Mesenchymal stem cell (in vitro differentiated cells and primary cell): ENCODE measurements at places on chromosomes 4 and X.

DNA sequence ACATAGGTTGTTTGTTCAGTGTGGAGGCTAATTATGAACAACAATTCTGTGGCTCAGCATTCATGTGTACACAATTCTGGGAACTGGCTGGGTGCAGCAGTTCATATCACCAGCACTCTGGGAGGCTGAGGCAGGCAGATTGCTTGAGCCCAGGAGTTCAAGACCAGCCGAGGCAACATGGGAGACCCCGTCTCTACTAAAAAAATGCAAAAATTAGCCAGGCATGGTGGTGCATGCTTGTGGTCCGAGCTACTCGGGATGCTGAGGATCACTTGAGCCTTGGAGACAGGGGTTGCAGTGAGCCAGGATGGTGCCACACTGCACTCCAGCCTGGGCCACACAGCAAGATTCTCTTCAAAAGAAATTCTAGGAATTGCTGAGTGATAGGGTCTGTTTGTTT is 4.5 kb upstream of the PPP2R2C start:
- DNase-seq: no peak

- DNase-seq: no peak
Observed at GRCh38 chr4:70772929-70773555, 51.3 kb downstream of the RUFY3 start.

DNA sequence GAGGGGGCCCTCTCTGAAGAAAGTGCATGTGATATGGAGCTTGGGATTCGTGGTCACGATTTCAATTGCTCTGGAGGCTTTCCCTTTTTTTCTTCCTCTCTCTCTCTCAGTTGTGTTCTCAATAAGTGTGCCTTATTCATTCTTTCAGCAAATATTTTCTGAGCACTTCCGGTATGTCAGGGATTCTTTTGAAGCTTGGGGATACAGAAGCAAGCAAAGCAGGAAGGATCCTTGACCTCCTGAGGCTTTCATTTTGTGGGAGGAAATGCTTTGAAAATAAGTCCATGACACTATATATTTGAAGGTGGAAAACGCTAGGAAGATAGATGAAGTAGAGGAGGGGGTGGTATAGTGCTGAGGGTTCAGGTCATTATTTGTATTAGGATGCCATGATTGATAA is 12.6 kb upstream of the GABRE start:
- DNase-seq: no peak

- no peak for DNase-seq
Observed at GRCh38 chr4:8710946-8711345, 118.4 kb downstream of the CPZ start.

GRCh38 chr4:147108409-147108808 is 162.7 kb upstream of the TTC29 start:
- DNase-seq: peak; percentile 44

DNA sequence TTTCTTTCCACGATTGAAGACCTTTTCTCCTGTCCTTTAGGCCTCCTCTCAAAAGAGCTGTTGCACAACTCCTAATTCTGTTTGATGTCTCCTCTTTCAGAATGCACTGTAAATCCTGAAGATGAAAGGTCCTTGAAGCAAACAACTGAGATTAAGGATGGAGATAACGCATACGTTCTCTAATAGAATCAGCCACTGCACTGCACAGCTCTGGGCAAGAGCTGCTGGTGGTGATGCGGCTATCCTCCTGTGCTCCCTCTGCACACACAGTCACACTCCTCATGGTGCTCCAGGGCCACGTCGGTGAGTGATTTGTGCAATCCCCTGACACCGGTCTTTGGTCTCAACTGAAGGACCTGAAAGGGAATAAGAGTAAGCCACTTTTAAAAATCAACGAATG is 208.7 kb downstream of the PDGFC start:
- no peak for DNase-seq

GRCh38 chrX:11678158-11678557 is 12.4 kb upstream of the ARHGAP6 start:
- DNase-seq: no peak

- no peak for DNase-seq
Observed at GRCh38 chr4:80086296-80086695, 13.3 kb upstream of the ANTXR2 start.

- DNase-seq: no peak
Observed at GRCh38 chrX:6005856-6006255, 222.8 kb downstream of the NLGN4X start.

DNA sequence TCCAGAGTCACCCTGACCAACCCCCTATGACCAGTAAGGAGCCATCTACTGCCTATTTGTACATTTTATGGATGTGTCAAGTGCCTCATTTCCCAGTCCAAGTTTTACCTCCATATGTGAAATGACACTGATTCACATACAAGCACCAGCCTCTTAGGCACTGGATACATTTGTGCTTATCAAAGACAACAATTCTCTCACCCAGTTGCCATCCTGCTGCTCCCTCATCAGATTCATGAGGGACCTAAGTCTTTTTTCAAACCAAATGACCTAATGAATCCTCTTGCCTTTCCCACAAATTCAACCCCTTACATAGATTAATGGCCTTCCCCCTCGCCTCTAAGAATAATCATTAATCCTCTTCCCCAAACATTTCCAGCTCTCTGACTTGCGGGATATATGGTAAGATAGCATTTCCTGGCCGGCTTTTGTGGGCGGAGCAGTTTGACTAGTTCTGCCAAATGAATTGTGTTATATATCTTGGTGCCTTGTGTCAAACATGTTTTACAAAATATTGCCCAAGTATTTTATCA is 233.9 kb downstream of the ARAP2 start:
- DNase-seq: no peak

GRCh38 chrX:3548765-3549391 is 164.6 kb downstream of the PRKX start:
- peak; percentile 88 for DNase-seq

- no peak for DNase-seq
Observed at GRCh38 chr4:104915373-104915772, 231.3 kb upstream of the TET2 start.

GRCh38 chr4:87838205-87838604 is 5.4 kb downstream of the MEPE start:
- DNase-seq: no peak

- no peak for DNase-seq
Observed at GRCh38 chr4:40881096-40881495, 131.3 kb downstream of the NSUN7 start.

GRCh38 chr4:65669111-65670019 is 924 bp downstream of the EPHA5 start:
- DNase-seq: peak; percentile 28

GRCh38 chrX:17167915-17168314 is 207.1 kb upstream of the NHS start:
- DNase-seq: no peak

GRCh38 chr4:176841711-176842112 is 49.0 kb upstream of the VEGFC start:
- DNase-seq: peak; percentile 53

GRCh38 chrX:9789555-9789954 is 3.3 kb downstream of the SHROOM2 start:
- DNase-seq: peak; percentile 6

- no peak for DNase-seq
Observed at GRCh38 chr4:173094739-173095421, 73.7 kb upstream of the GALNT7 start.
